ENCODE measurements at places on chromosomes 3 and 15.

DNA sequence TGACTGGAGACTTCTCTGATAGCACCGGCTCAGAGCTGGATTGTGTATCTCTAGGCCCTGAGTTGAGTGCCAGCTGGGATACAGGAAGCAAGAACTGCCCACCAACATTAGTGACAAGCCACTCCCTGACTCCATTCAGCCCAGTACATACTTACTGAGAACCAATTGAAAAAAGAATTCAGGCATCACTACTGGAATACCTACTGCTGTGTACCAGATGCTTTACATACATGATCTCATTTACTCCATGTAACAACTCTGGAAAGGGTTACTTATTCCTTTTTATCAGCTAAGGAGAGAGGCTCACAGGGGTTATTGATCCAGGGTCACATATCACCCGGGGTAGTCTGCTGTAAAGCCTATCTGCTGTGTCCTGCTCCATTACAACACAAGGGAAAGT lies 1.3 kb upstream of the SYN2 start:
- no peak for DNase-seq

DNA sequence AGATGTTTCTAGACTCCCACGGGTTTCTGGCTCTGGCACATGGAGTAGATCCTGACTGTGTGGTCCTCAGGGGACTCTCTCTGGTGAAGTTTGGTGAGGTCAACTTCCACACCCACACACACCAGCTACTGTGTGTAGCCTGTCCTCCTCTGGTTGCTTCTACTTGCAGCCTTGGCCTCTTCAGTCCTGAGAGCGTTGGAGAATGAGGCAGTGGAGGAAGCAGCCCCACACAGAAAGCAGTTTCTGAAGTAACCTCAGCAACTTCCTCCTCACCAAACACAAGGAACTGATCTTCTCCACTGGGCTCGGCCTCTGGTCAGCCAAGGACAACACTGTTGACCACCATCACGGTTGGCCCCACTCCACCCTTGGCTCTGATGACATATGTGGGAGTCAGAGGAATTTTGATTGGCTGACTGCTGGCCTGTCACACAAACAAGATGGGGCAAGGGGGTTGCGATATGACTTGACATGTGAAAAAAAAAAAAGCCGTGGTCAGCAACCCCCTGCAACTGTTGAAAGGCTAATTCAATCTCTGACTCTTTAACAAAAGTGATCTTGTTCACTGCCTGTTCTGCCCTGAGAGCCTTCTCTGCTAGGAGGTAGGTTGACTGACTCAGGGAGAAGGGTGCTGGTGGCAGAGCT lies 19.6 kb downstream of the CD86 start:
- no peak for DNase-seq

- DNase-seq = no peak
These were observed 593.9 kb downstream of the PYDC2 start for GRCh38 chr3:192054881-192055280.

DNA sequence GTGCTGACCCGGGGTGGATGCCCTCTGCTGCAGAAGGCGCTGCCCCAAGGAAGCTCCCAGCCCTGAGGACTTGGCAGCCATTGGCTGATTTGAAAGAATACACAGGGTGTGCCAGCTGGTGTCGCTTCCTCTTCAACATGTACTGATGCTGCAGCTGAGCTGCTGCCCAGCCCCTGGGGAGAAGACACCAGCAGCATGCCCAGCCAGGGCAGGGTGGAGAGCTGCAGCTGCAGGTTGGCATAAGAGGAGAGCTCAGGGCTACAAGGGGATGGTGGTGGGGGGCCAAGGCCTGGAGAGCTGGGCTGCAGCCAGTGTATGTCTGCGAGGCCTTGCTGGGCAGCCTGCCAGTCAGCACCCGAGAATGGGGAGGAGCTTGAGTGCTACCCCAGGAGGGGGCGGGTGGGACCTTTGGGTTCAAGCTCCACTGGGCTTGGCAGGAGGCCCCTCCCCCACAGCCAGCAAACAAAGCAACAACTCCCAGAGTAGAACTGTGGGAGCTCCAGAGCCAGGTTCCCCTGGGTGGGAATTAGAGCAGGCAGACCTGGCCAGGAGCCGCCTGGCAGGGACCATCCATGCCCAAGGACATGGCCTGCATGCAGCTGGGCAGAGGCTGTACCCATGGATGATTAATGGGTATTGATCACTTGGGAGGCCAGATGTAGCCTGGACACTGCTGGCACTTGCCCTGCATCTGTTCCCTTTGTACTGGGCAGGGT lies 9.2 kb upstream of the SEMA4B start:
- no peak for DNase-seq

GRCh38 chr3:26369133-26369532 lies 253.4 kb upstream of the LRRC3B start:
- DNase-seq = no peak

DNA sequence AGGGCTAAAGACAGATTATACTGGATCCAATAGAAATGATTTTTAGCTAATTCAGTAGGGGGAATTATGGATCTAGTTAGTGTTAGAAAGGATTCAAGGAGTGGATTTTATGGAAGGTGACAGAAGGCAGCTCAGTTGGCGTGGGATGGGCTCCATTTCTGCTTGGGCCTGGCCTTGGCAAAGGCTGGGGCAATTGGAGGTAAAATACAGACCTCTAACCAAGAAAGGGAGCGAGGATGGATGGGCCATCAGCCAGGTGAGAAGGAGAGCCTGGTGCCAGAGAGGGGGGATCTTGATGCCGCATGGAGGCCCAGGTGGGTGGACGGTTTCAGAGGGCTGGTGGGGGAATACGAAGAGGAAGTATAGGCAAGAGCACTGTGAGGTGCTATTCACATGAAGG lies 40.7 kb upstream of the TRA2B start:
- DNase-seq = no peak

GRCh38 chr3:21664996-21665395 lies 86.0 kb downstream of the ZNF385D start:
- no peak for DNase-seq

DNA sequence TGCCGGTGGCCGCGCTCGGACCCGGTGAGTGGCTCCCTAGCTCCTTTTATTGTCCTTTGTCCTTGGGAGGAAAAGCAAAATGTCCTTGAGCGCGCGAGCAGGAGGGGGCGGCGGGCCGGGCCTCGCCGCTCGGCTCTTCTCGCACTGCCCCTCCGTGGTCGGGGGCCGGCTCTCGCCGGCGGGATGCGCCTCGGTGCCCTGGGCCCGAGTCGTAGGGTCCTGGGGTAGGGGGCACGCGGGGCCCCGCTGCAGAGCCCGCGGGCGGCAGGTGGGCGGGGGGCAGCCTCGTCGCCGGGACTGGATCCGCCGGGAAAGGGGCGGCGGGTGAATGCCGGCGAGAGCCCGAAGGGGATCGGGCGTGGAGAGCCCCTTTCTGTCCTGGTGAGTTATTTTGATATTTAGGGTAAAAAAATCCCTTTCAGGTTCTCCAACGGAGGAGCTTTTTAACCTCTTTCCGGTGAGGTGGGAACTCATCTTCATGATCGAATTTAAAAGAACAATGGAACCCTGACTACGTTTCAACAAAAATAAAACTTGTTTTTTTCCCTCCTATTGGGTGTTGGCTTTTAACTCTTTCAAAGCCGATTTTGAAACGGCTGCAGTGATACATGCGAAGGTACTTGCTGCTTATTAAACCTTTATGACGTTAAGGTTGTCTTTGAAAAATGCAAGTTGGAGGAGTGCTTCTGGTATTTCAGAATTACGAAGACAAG lies 16.8 kb upstream of the CHD2 start:
- no peak for DNase-seq

DNA sequence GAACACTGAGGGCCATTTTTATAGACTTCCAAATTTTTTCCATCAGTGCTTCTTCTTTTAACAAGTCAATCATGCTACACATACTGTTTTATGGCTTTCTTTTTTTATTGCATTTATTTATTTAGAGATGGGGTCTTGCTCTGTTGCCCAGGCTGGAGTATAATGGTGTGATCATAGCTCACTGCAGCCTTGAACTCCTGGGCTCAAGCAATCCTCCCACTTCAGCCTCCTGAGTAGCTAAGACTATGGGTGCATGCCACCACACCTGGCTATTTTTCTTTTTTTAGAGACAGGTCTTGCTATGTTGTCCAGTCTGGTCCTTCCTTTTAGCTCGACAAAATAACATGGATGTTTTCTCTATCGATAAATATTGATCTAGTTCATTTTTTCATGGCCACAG lies 425.8 kb upstream of the WNT5A start:
- no peak for DNase-seq

- no peak for DNase-seq
These were observed 298.4 kb downstream of the FOXP1 start for GRCh38 chr3:71285086-71285485.

- DNase-seq = peak; percentile 72
These were observed at the start of gene NME9 for GRCh38 chr3:138329127-138329983. Gene NME9 (minus strand): TSS chr3:138329851. CDS start chr3:138329335, 516 bp downstream.

DNA sequence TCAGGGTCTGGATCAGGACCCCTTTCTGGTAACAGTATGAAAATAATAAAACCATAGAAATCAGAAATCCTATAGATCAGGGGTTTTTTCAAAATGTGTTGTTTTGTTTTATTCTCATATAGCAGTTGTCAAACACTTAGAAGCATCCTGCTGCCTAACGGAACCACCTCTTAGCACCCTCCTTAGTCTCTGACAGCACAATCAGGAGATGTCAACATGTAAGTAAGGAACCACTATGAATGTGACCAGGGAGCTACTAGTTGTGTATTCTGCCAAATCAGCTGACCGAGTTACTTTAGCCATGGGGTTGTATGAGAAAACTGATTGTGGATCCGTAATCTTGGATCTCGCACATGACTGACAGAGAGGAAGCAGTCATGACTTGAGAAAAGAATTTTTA lies 22.2 kb downstream of the CCDC39 start:
- no peak for DNase-seq

GRCh38 chr15:77454951-77455350 lies 34.3 kb downstream of the HMG20A start:
- DNase-seq = no peak

DNA sequence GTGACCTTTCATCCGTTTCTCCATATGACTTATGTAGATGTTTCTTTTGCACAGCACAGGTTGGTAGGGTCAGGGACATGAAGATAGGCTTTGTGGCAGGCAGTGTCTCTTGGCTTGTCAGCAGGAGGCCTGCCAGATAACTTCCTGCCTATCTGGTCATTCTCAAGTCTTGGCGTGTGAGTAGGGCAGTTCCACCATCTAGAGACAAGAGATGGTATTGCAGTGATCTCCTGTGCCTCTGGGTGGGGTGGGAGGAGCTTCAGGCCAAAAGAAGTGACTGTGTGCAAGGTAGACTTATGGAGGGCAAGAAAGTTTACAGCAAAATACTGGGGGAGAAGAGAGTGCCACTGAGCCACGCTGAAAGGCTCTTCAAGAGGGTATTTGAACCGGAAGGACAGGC lies 11.0 kb downstream of the TEX264 start:
- DNase-seq = peak; percentile 57

GRCh38 chr3:20930034-20930433 lies 744.0 kb upstream of the SGO1 start:
- no peak for DNase-seq

- no peak for DNase-seq
These were observed 421 bp downstream of the BMF start for GRCh38 chr15:40108061-40108854.

DNA sequence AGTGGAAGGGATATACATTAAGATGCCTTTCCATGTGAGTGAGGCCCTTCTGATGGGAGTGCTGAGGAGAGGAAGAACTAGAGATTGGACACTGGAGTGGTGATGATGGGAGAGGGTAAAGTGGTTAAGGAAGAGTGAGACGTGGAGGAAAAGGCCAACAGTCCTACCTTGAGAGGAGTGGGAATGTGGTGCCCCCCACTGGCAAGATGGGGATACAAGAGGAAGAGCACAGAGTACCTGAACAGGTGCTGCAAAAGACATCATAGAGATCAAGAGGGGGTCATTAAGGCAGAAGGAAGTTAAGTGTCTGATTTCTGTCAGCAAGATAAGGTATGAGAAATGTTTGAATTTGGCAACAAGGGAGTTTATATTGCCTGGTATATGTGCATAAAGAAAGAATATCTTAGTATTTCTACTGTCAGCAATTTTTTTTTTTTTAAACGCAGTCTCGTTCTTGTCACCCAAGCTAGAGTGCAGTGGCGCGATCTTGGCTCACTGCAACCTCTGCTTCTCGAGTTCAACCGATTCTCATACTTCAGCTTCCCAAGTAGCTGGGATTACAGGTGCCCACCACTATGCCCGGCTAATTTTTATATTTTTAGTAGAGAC lies 34.0 kb downstream of the ARIH2 start:
- peak; percentile 9 for DNase-seq

GRCh38 chr3:185733980-185734724 lies 90.7 kb downstream of the IGF2BP2 start:
- no peak for DNase-seq

GRCh38 chr3:16502347-16502908 lies 11.1 kb downstream of the RFTN1 start:
- DNase-seq = no peak

- DNase-seq = no peak
These were observed 17.1 kb upstream of the SLC24A5 start for GRCh38 chr15:48103647-48104046.

DNA sequence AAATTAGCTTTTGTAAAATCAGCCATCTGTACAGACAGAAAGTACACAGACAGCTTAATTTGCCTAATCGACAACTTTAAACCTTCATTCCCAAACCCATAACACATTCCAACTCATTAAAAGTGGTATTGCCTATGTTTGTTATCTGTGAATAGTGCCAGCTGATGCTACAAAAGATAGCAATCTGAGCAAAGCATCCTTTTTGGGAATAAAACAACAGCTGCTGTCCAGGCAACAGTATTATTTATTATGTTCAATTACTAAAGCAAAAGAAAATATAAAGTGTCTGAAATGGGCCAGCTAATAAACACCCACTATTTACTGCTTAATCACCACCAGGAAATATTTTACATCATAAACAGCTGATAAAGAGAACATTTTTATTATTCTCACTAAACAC lies 134.8 kb upstream of the ABI3BP start:
- no peak for DNase-seq

- no peak for DNase-seq
These were observed 48.1 kb downstream of the STARD5 start for GRCh38 chr15:81275711-81276392.

GRCh38 chr3:37582086-37582485 lies 279.6 kb upstream of the CTDSPL start:
- no peak for DNase-seq

DNA sequence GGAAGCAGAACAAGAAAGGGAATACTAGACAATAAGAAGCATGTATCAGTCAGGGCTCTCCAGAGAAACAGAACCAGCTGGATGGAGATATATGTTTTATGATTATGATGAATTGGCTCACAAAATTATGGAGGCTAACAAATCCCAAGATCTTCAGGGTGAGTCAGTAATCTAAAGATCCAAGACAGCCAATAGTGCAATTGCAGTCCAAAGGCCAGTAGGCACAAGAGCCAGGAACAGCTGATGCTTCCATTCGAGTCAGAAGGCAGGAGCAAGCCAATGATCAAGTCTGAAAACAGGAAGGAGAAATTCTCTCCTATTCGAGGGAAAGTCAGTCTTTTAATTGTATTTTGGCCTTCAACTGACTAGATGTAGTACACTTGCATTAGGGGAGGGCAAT lies 164.9 kb upstream of the ST8SIA2 start:
- DNase-seq = no peak
